ENCODE measurements at places on chromosomes 1 and 21.

- no peak for DNase-seq
Measured at GRCh38 chr1:45306905-45307304, 19.8 kb upstream of the HPDL start.

GRCh38 chr1:30081379-30082102 lies 641.8 kb downstream of the MATN1 start:
- no peak for DNase-seq

DNA sequence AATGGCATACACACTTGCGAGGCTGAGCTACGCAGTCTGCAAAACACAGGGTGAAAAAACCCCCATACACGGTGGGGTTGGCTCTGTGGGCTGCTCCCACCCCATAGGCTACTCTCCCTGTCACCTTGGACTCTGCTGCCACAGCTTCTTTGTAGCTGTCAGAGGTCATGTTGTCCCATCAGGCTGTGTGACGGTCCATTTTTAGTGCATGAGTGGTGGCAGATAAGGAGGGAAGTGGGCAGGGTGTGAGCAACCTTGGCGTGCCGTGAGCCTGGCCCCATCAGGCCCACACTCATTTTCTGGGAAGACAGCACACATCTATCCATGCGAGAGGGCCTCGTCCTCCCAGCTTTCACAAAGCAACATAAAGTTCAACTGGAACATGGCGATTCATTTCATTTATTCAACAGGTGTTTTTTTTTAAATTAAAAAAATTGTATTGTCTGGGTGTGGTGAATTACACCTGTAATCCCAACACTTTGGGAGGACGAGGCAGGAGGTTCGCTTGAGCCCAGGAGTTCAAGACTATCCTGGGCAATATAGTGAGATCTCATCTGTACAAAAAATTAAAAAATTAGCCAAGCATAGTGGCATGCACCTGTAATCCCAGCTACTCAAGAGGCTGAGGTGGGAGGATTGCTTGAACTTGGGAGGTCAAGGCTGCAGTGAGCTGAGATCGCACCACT lies 9.5 kb downstream of the GPR137B start:
- no peak for DNase-seq

DNA sequence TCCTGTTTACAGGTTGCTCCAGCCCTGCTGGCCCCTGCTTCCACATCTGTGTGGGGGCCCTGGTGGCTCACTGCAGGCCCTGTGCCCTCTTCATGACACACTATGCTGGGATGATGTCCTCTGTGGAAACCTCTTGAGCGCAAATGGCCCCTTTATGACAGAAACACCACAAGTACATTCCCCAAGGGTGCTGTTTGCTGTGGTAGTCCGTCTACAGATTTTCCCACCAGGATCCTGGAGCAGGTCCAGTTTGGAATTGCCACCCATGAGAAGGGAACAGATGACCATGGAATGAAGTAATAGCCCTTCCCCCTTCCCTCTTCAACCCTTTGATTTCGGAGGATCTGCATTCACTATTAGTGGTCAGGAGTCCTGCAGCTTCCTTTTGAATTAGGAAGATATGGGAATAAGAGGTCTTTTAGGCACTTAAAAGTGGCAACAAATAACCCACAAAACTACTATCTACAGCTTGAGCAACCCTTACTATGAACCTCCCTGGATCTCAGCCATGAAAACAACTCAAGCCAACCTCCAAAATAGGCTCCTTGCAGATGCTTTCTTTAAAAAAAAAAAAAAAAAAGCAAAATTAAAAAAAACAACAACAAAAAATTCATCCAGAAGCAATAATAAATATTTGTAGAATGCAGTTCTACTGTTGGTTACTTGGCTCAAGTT lies 121.9 kb upstream of the TSPAN2 start:
- DNase-seq: no peak

- peak; percentile 61 for DNase-seq
Measured at GRCh38 chr1:37479255-37480124, 5.1 kb downstream of the ZC3H12A start.

DNA sequence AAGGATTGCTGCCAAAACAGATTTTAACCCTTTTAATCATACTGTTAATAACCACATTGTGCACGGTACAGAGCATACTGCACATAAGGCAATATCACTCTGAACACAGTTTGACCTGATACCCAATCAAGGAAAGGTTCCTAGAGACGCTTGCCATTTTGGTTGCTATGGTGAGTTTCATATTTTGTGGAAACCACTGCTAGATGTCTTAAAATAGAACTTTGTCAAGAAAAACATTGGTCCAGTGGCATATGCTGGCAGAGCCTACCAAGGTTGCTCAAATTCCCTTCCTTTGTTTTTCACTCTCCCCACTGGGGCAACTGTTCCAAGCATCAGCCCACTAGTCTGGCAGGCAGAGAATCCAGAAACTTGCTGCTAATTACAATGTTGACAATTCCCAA lies 114.8 kb upstream of the DPYD start:
- no peak for DNase-seq

GRCh38 chr21:41712730-41713129 lies 54.1 kb downstream of the RIPK4 start:
- DNase-seq: no peak

Measured in ACHN (cell line).